ENCODE measurements at places on chromosomes 1 and 21.

DNA sequence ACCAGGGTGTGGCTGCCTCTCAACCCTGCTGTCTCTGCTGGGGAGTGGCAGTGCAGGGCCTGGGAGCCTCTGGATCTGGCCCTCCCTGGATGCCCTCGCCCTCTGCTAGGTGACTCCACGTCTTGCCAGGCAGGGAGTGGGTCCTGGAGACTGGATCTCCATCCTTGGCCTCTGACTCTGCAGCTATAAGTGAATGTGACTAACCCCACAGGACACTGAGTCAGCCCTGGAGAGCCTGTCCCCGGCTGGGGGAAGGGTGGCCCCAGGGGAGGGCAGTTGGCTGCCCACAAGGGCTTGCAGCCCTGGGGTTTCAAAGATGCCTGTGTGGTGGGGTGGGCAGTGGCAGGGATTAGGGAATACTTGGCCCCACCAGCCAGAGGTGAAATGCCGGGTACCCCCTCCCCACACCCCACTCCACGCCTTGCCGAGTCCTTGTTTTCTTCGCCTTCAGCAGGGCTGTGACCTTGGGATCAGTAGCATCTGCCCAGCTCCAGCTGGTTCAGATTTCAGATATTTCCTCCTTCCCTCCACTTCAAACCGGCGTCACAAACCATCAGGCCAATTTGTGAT, 1.9 kb upstream of the MYBPH start:
- no peak for DNase-seq

- DNase-seq, result no peak
Observed at GRCh38 chr1:167548059-167548932, 5.3 kb downstream of the CREG1 start.

DNA sequence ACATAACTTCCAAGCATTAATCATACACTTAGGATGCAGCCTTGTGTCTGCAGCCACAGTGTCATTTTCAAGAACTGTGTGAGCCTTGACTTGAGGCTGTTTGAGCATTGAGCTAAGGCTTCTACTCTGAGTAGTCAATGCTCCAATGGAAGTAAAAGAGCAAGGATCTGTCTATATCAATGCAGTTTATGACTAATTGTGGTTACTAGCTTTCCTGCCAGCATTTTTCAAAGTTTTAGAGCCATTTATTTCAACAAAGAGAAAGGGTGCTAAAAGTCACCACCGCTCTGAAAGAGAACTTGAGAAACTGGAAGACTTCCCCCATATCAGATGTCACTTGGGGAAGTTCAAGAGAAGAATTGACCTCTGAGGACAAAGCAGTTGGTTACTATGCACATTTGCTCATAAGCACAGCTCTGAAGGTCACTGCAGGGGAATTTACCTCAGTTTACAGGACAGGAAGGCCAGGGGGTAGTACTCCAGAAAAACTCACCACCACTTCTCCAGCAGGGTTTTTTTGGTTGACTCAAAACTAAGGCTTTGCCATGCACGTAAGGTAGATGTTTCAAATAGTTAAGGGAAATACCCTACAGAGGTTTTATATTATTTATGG, 24.5 kb upstream of the RGS1 start:
- no peak for DNase-seq

GRCh38 chr1:16461681-16462080, 21.2 kb downstream of the NECAP2 start:
- DNase-seq, result no peak

- DNase-seq, result no peak
Observed at GRCh38 chr1:172146141-172146850, 274.2 kb upstream of the C1orf105 start.

GRCh38 chr21:45863751-45864150, 117.8 kb upstream of the COL6A1 start:
- no peak for DNase-seq

DNA sequence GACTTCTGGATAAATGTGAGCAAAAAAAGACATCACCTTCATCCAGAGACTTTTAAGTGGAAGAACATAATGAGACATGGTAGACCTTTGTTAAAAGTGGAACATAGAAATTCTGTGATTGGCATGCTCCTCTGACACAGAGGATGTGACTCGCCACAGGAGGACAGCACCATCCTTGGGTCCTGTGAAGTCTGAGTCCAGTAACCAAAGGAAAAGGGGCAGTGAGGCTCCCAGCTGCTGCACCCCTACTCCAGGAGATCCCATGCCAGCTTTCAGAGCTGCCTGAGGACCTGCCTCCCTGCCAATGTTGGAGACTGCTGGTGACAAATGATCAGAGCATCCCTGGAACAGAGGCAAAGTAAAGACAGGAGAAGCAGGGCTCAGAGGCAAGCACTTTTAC, 136.2 kb downstream of the BRINP2 start:
- DNase-seq, result no peak

- DNase-seq, result no peak
Observed at GRCh38 chr1:228863776-228864175, 128.5 kb downstream of the RHOU start.

GRCh38 chr1:15224259-15224869, 22.7 kb upstream of the FHAD1 start:
- DNase-seq, result no peak

GRCh38 chr1:178241057-178241456, 147.2 kb downstream of the RASAL2 start:
- no peak for DNase-seq

DNA sequence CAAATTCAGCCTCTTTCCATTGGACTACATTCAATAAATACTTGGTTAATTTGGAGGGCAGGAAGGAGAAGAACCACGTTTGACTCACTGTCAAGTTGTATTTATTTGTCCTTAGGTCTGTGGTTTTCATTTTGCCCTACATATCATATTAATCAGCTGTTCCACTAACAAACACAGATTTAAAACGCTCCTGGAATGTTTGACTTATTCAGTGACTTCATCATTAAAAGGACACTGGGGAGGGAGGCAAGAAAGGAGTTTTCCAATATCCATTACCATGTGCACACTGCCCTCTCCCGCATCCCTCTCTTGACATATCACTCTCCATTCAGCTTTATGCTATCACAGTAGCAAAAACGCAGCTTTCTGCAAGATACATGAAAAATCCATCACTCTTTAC, 98.2 kb upstream of the C1orf87 start:
- no peak for DNase-seq

GRCh38 chr1:62784509-62785365, 805 bp downstream of the ATG4C start:
- DNase-seq, result no peak

DNA sequence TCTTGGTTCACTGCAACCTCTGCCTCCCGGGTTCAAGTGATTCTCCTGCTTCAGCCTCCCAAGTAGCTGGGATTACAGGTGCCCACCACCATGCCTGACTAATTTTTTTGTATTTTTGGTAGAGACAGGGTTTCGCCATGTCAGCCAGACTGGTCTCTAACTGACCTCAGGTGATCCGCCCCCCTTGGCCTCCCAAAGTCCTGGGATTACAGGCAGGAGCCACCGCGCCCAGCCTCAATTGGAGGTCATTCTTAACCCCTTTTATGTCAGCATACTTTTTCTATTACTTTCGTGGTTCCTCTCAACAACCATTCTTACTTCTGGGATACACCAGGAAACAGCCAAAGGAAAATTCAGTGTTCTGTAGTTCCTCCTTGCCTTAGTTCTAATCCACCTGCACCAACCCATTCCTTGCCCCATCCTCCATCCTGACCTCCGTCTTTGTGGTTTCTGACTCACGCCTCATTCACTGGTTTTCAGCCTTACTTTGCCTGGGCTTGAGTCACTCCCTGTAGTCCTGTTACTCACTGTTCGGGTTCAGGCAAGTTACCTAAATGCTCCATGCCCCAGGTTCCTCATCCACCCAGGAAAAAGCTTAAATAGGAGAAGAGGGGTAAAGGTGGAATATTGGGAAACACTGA, 12.9 kb upstream of the BCL10 start:
- DNase-seq, result no peak

DNA sequence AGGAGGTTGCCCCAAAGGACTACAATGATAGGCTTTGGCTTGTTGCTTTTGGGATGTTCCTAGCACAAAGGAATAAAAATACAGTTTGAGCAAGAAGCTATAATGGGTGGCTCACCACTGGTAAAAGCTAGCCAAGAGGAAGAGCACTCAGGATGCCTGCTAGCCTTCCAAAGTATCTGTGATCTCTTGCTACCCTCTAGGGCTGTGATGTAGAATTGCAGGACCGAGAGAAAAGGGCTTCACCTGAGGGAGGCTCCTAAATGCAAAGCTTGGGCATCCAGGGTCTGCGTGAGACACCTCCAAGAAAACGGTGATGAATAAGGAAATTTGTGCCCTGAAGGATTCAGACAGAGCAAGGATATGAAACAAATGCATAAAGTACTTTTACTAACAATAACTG, 17.7 kb downstream of the IVL start:
- DNase-seq, result no peak

DNA sequence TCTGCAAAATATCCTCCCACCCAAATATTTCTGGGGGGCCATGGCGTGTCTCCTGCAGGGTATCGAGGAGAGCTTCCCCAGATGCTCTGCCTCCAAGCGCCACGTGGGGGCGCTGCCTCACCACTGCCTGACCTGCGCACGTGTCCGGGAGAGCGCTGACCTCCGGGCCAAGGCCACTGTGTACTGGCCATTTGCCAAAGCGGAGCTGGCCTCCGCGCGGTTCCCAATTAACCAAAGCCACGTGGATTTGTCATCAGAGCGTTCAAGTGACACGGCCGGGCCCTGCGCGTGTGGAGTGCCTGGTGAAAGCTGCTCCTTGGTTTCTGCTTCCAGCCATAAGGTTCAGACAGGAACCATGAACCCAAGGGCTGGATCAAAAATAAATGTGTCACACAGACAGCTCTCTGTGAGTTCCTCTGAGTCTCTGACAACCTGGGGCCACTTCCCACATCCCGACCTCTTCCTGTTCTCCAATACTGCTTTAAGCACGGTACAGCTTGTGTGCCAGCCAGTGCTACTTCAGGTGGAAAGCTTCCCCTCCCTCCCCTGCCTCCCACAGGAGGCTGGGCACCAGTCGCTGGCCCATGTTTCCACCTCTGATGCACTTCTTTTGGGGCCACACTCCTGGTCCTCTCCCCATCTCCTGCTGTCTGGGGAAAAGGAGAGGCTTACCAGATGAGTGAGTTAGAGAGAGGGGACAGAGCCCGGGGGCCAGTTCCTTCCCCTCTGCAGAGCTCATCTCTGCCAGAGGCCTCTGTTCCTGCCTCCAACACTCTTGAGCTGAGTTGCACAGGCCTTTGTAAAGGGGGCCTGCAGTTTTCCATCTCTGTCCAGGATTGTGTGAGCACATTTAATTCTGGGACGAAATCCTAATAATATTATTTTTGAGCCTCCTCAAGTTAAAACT, 26.1 kb downstream of the ZP4 start:
- no peak for DNase-seq

DNA sequence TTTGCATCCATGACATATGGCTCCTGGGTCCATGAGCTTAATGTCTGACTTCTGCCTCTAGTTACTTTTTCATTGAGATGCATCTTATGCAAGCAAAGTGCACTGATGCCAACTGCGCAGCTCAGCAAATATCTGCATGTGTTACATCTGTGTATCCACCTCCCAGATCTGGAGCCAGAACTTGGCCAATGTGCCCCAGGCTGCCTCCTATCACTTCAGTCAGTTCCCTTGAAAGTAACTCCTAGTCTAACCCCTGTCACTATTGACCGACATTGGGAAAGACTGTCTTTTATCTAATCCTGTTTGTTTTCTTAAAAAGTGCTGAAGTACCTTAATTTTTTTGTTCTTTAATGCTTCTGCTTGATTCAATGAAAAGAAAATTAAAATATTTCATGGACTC, 19.3 kb upstream of the UBL4B start:
- DNase-seq, result no peak

DNA sequence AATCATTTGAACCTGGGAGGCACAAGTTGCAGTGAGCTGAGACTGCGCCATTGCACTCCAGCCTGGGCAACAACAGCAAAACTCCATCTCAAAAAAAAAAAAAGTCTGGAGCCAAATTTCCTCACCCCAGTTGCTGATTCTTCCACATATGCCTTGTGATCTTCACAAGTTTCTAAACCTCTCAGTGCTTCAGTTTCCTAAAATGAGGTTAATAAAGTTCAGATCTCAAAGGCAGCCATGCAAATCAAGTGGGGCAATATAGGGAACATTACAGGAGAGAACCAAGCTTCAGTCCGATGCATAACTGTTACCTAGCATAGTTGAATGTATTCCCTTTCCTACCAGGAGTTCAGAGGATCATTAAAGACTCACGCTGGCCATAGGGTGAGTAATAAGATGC, 4.8 kb downstream of the ITLN1 start:
- no peak for DNase-seq

DNA sequence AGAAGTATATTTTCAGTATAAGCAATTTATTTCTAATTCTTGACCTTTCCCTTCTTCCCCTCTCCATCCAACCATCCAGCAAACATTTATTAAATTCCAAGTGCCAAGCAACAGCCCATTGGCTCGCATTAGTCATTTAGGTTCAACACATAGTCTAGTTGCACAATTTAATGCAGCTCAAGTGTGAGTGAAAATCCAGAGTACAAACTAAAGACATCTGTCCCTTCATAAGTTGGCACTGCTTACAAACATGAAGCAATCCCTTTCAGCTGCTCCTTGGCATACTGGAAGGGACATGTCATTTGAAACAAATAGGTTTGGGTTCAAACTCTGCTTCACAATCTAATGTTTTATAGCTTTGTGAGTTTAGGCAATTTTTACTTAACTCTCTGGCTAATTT, 10.7 kb downstream of the CASQ2 start:
- no peak for DNase-seq

DNA sequence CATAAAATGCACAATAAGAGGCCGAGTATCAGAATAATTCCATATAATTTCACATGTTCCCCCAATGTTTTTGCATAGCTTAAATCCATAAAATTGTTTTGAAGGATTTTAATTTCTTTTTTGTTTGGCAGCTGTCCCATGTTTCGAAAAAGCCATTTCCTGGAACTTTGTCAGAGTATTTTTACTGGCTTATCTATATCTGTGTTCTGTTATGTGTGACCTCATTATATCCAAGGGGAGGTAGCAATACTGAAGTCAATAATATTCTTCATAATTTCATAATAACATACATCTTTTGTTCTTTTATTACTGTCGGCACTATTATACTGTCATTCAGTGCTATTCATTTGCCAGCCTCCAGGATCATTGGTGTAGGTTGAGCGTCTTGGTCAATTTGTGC, 9.4 kb upstream of the BACH1 start:
- no peak for DNase-seq

- DNase-seq, result no peak
Observed at GRCh38 chr1:154837672-154838171, 32.4 kb downstream of the KCNN3 start.

GRCh38 chr1:222064388-222065211, 322.7 kb upstream of the DUSP10 start:
- no peak for DNase-seq
